ENCODE measurements at places on chromosomes 13 and 19.

- no peak for DNase-seq
These were observed 27.1 kb downstream of the PIBF1 start for GRCh38 chr13:72808917-72809500.

DNA sequence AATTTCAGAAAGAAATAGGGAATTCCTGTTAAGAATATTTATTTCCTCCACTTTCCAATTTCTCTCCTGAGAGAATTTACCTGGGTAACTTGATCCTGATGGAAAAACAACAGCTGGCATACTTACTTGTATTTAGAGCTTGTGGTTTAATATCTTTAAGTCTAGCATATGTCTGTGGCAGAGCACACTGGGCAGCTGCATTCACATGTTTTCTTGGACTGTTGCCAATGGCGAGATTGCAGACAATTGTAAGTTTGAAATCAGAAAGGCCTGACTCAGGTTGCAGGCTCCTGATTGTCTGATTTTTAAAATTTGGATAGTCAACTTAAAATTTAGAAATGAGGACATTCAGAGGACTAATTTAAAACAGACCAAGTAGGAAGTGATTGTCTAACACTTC, 66.9 kb downstream of the NHLRC3 start:
- DNase-seq, result no peak

DNA sequence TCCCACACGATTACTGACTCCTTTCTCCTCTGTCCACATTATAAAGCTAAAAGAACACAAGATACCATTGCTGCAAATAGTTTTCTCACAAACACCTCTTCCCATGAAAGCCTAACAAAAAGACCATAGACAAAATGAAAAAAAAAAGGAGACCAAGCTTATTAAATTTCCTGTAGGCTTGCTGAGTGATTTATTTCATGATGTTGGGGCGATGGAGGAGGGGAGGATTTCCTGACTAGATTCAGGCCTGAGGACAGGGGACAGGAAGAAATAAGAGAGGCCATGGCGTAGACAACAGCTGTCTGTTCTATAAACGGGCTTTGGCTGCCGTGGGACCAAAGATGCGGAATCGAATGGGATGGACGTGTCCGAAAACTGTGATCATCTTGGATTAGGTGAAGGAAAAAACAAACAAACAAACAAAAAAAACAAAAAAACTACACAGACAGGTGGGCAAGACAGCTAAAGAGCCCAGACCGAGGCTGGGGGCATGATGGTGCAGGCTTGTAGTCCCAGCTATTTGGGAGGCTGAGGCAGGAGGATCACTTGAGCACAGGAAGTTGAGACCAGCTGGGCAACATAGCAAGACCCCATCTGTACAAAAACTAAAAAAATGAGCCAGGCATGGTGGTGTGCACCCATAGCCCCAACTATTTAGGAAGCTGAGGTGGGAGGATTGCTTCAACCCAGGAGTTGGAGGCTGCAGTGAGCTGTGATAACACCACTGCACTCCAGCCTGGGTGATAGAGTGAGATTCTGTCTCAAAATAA, 5.3 kb downstream of the TMPRSS9 start:
- no peak for DNase-seq

DNA sequence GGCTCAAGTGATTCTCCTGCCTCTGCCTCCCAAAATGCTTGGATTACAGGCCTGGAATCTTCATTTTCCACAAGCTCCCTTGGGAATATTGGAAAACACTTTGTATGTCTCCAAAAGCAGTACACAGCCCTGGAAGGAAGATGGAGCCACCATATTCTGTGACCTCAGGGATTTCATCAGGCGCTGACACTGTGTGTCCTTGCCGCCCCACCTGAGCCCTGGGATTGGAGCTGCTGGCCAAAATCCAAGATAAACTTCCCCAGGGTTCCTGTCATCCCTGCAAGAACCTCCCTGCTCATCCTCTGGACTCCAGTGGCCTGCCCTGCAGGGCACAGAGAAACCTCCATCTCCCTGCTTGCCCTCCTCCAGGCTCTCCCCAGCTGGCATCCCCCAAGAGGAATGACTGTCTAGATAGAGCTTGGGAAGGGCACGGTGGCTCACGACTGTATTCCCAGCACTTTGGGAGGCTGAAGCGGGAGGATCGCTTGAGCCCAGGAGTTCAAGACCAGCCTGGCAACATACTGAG, 1.3 kb upstream of the GNG7 start:
- DNase-seq, result no peak

DNA sequence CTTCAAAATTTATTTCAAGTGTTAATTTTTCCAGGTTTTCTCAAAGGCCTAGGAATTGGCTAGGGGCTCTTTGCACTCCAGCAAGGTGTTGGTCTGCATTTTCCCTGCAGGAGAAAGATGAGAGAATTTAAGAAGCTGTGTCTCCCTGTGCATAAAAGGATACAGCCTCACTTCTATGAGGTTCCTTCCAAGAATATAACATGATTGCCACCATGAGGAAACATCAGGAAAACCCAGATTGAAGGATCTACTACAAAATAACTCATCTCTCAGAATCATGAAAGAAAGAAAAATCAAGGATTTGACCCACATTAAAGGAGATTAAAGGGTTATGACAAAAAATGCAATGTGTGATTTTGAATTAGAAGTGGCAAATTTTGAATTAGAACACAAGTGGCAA, 69.9 kb downstream of the RUBCNL start:
- no peak for DNase-seq

- DNase-seq, result no peak
These were observed 39.9 kb upstream of the TMTC4 start for GRCh38 chr13:100714478-100714877.

- no peak for DNase-seq
These were observed 560.7 kb upstream of the KLHL1 start for GRCh38 chr13:70668983-70669382.

DNA sequence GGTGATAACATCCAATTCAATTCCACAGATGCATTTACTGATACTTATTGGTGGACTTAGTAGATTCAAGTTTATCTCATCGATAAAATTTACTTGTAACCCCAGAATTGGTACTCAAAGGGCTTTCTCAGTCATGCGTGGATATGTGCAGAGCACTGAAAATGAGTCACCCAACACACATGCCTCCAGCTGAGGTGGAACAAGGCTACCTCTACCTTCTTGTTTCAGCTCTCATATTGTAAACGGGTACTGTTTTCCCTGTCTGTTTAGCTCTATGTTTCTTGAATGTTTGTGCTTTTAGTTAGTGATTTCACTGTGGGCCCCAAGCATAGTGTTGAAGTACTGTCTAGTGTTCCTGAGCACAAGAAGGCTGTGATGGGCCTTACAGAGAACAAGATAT, 1.5 kb downstream of the LRRC63 start:
- no peak for DNase-seq
